Fibroblast of villous mesenchyme (primary cell): ENCODE measurements at places on chromosomes 7 and 10.

DNA sequence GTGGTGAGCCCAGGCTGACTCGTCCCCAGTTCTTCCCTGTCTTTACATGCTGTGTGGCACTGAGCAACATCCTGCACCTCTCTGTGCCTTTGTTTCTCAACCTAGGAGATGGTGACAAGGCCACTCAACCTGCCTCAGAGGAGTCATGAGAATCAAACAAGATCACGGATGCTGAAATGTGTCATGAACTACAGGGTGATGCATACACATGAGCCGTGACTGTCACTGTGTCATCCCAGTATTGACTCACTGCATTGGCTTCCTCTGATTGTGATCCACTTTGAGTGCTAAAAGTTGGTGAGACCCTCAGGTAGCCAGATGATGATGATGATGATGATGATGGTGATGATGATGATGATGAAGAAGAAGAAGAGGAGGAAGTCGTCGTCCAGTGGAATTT, 11.5 kb downstream of the C10orf71 start:
- no peak for DNase-seq

DNA sequence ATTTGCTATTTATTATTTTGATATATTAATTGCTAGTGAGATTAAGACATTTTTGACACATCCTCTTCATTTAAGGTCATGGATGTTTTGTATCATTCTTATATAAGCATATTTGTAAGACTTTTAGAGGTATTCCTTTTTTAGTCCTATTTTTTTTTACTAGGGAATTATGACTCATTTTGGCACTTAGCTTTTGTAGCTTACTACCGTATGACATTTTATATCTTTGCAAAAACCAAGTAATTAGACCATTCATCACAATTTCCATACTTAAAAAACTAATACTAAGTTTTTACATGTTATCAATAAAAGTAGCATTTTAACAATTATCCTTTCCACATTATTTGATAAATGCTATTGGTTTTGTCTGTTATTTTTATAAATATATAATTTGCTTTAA, 41.6 kb downstream of the BMPR1A start:
- DNase-seq = no peak

- peak; percentile 48 for DNase-seq
Measured at GRCh38 chr7:82528577-82529310, 85.2 kb upstream of the CACNA2D1 start.

DNA sequence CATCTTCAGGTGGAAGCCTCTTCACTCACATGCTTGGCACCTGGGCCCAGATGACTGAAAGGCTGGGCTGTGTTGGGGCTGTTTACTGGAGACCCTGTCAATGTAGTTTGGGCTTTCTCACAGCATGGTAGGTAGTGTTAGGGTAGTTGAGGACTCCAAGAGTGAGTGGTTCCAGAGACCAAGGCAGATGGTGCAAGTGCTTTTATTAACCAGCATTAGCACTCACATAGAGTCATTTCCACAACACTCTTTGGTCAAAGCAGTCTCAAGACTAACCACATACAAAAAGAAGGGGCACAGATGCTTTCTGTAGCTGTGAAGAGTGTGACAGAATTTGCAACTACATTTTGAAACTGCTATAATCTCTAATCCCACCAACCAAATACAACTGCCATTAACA, 135.0 kb downstream of the RTKN2 start:
- DNase-seq = no peak

- no peak for DNase-seq
Measured at GRCh38 chr7:25738528-25738927, 413.5 kb upstream of the NFE2L3 start.

- no peak for DNase-seq
Measured at GRCh38 chr10:128779416-128779815, 653.2 kb upstream of the MKI67 start.

GRCh38 chr10:89640241-89640640, 4.8 kb downstream of the PANK1 start:
- DNase-seq = peak; percentile 11

- DNase-seq = peak; percentile 57
Measured at GRCh38 chr10:5692461-5693358, 8.1 kb downstream of the TASOR2 start.

- no peak for DNase-seq
Measured at GRCh38 chr7:20647908-20648776, 32.7 kb downstream of the ABCB5 start.

DNA sequence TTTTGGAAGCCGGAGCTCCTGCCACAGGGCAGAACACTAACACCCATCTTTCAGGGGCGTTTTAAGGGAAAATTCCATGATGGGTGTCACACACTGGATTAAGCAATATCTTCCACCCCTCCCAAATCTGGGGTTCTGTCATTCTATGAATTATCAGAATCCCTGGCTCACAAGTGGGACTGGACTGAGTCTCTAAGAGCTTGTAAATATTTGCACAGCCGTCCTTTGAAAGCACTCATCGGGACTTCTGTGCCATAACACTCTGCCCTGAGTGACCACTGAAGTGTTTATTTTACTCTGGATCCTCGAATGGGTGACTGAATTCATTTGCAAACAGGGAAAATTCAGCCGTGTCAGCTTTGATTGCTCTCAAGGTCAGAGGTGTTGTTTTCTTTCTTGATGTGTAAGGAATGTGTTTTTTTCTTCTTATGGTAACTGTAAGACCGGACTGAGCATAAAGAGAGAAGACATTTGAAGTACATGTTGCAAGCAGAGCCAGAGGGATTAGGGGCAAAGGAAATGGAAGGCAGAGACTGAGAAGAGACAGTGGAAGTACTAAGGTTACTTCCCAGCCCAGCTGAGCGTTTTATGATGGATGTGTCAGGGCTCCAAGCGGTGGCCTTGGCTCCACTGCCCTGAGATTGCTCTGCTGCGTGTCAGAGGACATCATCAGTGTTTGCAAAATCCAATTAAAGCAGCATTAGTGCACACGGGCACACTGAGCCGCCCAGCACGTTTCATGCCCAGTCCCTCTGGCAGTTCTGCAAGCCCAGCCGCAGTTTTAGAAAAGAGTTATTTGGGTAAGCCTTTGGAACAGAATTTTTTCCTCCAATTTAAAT, 17.7 kb upstream of the GTPBP4 start:
- peak; percentile 48 for DNase-seq

DNA sequence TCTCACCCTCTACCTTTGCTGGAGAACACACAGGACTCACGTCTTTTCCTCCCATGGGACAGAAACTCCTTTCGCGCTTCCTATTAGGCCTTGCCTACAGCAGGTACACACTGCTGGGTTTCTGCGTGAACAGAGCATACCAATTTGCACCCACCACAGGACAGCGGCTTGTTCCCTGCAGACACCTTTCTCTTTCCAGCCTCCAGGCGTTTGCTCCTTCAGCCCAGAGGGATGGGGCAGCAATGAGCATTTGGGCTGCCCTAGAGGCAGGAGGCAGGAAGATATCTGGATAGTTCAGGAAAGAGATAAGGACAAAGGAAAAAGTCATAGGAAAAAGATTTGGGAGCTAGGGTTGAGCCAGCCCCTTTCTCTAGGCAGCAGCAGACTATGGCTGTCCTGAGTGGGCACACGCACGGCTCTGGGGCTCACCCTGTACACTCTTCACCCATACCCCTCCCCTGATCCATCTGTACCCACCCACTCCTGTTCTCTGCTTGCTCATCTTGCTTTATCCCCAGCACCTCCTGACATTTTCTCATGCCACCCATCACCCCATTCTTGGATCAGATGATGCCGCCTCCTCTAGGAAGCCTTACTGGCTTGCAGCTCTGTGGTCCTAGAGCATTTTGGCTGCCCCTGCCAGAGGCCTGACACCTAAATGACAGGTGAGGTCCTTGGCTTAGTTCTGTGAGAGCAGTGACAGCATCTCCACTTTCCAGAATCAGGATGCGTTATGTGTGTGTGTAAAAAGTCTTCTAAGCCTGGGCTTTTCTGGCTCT, 40.7 kb upstream of the SPDYE3 start:
- no peak for DNase-seq

DNA sequence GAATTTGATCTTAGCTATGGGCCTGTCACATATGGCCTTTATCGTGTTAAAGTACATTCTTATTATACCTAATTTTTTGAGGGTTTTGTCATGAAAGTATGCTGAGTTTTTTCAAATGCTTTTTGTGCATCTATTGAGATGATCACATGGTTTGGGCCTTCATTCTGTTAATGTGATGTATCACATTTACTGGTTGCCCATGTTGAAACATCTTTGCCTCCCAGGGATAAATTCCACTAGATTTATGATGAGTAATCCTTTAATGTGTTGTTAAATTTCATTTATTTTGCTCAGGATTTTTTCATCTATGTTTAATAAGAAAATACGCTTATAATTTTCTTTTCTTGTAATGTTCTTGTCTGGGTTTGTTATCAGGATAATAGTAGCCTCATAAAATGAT, 442.0 kb downstream of the MDFIC start:
- no peak for DNase-seq

DNA sequence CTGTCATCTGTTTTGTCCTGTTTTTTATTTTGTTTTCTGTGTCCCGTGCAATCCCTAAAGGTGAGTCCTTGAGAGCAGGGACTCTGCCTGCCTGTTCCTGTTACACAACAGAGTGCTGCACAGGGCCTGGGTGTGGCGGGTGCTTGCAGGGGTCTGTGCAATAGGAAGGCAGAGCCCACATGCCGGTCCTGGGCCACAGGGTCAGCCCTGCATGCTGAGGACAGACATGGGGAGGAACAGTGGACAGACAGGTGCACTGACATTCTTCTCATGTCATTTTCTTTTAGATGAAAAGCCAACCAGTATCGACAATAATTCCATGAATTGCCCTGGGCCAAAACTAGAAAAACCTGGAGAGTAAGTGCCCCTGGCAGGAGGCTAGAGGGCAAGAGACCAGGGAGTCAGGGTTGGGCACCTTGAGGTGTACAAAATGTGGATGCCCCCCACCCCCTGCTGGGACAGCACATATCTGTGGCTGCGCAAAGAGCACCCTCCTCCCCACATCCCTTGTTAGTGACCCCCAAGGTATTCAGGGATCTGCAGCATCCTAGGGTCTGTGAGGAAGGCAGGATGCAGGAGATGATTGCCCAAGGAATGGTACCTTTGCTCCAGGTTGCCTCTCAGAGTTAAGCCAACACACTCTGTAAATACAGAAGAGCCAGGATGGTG, 19.9 kb downstream of the ANTXRL start:
- no peak for DNase-seq

DNA sequence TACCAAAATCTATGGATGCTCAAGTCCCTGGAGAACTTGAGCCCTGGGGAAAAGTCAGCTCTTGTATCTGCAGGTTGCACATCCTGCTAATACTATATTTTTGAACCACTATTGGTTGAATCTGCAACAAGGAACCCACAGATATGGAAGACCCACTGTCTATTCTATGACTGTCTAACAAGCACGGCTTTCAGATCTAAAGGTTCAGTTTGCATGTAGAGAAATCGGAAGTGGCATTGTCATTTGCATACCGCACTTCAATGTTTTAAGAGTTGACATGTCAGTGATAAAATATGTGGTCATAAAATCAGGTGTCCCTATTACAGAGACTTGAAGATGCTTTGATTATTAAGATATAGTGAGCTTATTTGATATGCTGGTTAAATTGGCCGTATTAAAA, 95.6 kb downstream of the MALRD1 start:
- no peak for DNase-seq

GRCh38 chr10:80659289-80659688, 121.6 kb downstream of the SH2D4B start:
- DNase-seq = no peak

DNA sequence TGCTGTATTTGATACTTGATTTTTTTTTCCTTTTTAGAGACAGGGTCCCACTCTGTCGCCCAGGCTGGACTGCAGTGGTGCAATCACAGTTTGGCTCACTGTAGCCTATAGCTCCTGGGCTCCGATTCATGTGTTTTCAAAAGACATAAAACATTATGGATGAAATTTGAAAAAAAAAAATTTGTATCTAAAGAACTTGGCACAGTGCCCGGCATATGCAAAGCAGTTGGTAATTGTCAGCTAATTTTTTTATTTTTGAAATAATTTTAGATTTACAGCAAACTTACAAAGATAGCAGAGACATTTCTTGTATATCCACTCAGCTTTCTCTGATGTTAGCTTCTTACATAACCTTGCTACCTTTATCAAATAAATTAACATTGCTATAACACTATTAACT, 20.3 kb upstream of the SAMD8 start:
- DNase-seq = no peak

DNA sequence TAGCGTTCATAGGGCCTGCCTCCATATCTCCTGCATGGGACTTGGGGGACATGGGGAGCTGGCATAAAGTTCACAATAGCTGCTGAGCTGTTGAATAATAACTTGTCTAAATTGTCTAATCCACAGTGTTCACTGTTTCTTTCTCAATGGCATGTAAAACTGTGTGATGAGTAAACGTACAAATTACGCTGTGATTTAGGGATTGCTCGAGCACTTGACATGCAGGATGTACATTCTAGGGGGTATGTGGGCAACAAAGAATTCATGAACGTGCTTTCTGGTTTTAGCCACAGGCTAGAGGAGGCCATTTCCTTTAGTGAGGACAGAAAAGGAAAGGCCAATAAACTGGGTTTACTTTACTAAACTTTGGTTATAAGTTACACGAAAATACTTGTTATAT, 534.2 kb upstream of the ZWINT start:
- DNase-seq = no peak

GRCh38 chr10:46092524-46093081, 46.5 kb upstream of the MSMB start:
- no peak for DNase-seq

GRCh38 chr10:12235116-12235694, 39.2 kb downstream of the CDC123 start:
- DNase-seq = no peak

- DNase-seq = no peak
Measured at GRCh38 chr7:128115821-128116723, 84.8 kb upstream of the LRRC4 start.

- DNase-seq = no peak
Measured at GRCh38 chr7:9719303-9719702, 1254.4 kb upstream of the PHF14 start.
